ENCODE measurements at places on chromosomes 16 and 17.

DNA sequence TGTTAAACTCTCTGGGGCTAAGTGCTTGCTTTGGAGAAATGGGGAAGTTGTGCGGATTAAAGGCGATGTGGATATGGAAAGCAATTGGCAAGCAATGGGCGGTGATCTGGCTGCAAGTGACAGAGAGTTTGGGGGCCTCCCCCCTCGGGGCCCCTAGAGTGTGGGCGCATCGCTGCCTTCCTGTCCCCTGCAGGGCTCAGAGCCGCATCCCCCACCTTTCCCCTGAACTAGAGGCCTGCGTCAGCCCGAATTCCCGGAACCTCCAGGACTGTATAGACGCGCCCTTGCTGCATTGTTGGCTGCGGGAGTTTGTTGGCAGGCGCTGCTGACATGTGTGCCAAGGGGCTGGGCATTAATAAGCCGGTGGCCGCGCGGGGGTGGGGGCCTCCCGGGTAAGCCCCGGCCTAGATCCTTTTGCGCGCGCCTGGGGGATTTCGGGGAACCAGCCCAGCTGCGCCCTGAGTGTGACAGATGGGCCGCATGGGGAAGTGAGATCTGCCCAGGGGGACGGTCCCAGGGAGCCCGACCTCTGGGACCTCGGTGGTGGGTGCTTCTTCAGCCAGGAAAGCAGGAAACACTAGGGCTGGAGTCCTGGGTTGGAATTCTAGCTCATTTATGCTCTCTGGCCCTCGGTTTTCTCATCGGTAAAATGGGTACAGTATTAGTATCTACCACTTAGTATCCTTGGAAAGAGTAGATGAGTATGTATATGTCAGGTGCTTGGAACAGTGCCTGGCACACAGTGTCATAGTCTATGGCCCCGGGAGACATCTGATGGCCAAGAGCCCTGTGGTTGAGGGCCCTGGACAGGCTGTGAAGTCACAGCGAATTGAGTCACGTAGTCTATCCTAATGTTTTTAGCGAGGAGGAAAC, 1.0 kb downstream of the EEF2K start:
- peak; percentile 46 for DNase-seq

- no peak for DNase-seq
Measured at GRCh38 chr17:46976626-46977270, 2.3 kb downstream of the RPRML start.

DNA sequence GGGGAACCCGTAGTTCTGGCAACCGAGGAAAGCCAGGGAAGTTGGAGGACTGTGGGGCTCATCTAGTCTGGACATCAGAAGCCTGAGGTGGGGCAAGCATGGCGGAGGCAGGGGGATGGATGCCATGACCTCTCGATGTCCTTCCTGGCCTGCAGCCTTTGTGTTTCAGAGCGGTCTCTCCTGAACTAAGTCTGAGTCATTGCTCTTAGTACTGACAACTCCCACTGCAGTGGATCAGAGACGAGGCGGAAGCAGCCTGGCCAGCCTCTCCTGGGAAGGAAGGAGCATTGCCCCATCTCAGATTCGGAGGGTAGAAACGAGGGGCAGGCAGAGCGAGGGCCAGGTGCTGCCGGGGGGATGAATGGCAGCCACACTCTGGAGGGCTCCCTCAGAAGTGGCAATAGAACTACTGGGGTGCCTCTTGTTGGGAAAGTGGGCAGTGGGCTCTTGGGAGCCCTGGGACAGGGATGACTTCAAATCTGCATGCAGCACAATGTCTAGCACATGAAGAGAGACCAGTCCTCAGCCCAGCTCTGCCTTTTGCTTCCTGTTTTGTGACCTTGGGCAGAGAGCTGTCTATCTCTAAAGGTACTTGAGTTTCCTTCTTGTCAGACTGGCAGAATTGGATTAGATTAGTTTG, 3.6 kb upstream of the STAC2 start:
- DNase-seq, result no peak

GRCh38 chr17:48993951-48994350, 3.2 kb upstream of the IGF2BP1 start:
- DNase-seq, result no peak

DNA sequence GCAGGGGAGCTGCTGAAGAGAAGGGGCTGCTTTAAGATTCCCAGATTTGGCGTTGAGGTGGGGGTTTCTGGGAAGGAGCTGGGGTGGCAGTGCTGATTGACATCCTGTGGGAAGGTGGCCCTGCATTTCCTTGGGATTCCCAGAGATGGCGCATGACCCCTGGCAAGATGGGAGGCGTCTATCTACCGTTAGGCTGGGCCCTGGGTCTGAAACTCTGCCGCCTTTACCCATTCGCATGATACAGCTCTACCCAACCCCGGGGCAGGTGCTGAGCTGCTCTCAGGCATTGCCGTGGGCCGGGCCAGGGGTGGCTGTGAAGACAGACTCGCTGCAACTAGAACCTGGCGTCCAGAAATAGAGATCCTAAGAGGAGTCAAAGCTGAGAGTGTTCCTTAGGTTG, 9.9 kb upstream of the MVD start:
- DNase-seq, result no peak

- DNase-seq, result no peak
Measured at GRCh38 chr17:64418506-64419339, 28.1 kb upstream of the PECAM1 start.

DNA sequence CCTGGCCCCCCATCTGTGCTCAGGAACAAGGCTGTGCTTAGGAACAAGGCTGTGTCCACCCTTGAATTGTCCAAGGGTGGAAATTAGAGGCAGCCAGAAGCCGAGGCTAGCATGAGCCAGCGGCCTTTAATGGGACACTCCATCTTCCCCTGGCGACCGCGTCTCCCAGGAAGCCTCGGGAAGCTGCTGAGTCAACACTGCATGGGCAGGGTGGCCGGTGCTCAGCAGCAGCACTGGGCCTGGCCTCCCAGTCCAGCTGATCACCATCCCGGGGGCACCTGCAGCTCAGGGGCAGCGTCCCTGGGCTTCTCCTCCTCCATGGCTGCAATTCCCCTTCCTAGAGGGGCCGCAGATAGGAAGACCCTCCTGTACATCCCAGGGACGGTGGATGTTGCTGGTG, 180.8 kb downstream of the ENGASE start:
- no peak for DNase-seq

DNA sequence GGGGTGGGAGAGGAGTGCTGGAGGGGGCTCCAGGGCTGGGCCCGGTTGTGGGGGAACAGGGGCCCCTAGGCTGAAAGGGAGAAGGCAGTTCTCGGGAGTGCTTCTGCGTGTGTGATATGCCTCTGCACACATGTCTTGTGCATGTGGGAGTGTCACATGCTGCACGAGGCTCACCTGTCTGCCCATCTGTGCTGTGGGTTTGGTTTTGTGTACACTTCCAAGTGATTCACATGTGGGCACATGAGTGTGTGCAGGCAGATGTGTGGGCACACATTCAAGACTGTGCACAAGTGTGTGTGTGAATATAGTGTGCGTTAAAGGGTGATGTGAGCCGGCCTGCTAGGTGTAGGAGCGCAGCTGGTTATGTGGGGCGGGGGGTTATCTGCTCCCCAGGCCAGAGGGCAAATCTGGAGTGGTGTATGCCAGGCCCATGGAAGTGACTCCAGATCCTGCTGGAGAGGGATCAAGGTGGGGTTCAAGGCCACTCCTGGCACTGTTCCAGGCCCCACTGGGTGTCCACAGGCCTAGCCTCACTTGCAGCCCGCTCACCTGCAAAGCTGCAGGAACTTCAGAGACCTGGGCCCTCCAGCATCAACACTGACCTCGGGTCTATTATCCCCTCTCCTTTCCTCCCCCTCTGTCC, 3.8 kb upstream of the BAHCC1 start:
- no peak for DNase-seq

GRCh38 chr17:80910043-80910442, 81.6 kb upstream of the CHMP6 start:
- DNase-seq, result no peak

DNA sequence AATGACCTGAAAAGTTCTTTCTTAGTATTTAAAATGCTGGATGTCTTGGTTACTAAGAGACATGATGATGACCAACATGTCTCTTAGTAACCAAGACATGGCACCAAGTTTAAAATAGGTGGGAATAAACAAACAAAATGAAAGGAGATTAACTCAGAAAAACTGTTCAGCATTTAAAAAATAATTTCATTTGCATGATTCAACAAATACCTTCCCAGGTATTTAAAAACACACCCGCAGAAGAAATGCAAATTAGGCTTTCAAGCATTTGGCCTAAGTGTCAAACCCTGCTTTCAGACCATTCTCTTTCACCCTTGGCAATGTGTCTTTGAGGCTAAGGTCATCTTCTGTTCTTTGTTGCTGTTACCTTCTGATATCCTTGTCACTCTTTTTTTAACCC, 91.4 kb upstream of the CORO6 start:
- DNase-seq, result no peak

GRCh38 chr17:77668518-77668917, 290.0 kb upstream of the TNRC6C start:
- no peak for DNase-seq

GRCh38 chr16:68481636-68482035, 33.3 kb upstream of the SMPD3 start:
- DNase-seq, result no peak

DNA sequence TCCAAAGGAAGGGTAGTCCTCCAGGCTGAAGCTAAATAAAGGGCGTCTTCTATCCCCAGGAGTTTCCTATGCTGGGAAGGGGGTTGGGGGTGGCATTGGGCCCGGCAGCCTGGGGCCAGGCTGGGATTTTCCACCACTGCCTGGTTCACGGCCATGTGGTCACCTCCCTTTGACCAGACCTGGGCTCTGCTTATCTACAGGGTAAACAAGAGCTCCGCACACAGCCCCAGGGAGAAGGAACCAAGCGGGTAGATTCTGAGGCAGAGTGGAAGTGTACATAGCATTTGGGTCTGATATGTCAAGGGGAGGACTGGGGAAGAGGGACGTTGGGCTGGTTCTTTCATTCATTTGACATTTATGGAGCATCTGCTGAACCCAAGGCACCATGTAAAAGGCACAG, 27.2 kb upstream of the TMEM220 start:
- DNase-seq, result no peak

DNA sequence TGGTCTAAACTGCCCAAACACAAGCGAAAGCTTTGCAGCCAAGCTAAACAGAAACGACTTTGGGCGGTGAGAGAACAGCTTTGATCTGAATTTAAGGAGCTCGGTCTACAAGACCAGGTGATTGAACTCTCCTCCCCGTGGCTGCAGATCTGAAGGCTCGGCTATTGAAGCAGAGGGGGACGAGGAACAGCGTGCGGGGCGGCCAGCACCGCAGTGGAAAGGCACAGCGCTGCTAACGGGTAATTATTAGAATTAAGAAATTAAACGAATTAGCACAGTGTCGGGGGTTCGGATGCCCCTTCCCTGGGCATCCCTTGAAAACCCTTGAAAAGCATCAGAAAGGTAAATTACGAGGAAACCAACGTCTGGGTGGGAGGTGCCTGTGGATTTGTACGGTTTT, 431 bp downstream of the TEKT3 start:
- DNase-seq, result no peak

GRCh38 chr16:12460064-12460392, 343.7 kb downstream of the CPPED1 start:
- no peak for DNase-seq

DNA sequence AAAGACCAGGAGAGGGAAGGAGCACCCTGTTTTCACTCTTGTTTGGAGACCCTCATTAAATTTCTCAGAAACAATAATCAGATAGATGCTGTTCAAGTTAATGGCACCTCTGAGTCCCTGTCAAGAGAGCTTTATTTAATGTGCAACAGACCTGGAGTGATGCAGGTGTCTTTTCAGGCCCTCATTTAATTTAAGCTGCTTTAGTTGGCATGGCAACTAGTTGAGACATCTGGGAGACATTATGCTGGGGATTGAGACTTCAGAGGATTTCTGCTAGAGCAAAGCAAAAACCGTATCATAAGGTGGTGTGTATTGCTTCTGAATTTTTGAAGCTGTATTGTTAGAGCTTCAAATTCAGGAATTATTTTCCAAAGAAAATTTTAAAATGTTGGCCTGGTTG, 108.5 kb downstream of the NLK start:
- no peak for DNase-seq

GRCh38 chr16:9500872-9501271, 409.4 kb downstream of the HAPSTR1 start:
- DNase-seq, result no peak

GRCh38 chr17:75765981-75766380, 989 bp upstream of the GALK1 start:
- no peak for DNase-seq

DNA sequence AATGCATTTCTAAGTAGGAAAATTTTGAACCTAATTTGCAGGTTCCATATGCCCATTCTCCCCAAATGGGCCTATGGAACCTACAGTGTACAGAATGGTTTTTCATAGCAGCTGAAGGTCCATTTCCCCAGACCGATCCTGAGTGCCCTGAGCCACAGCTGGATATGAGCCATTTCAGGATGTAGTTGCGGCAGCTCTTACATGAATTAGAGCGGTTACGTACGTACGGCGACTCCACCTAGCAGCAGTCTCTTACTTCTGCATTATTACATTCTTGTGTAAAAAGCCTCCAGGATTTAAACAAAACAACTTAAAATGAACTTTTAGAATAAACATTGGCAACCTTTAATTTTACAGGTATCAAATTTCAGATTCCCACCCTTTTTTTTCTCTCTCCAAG, 225.3 kb downstream of the SNX29 start:
- no peak for DNase-seq

- DNase-seq, result no peak
Measured at GRCh38 chr17:78294776-78295175, 63.3 kb downstream of the TMEM235 start.

- no peak for DNase-seq
Measured at GRCh38 chr16:32116080-32116479, 137.0 kb upstream of the TP53TG3D start.

DNA sequence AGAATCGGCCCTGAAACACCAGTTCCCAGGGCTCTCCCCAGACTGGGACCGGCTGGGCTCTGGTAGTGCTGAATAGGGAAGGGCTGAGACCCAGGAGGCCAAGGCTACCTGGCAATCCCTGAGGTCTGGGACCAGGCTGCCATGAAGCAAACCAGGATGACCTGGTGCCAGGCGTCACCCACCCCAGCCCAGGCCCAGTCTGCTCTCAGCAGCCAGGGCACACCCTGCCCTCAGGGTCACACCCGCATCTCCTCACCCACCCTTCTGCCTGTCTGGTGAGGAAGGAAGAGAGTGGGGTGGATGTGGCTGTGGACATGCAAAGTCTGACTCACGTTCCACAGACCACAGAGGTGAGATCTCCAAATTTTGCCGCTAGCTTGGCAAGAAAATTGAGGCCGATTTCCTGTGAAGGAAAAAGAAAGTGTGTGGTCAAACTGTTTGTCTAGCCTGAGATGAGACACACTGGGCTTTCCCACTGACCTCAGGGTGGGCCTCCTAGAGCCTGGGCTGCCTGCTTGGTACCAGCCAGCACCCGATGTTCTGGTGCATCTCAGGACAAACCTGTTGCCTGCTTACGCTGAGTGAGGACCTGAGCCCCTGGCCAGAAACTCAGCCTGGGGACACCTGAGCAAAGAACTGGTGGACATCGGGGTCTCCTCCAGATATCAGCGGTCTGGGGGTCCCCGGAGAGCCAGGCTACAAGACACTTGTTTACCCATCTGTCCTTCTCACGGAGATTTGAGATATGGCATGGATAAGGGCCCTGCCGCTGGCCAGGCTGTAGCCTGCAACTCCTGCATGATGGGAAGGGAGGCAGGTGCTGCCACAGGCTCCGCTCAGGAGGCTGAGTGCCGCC, 6.3 kb upstream of the RAB37 start:
- no peak for DNase-seq

- no peak for DNase-seq
Measured at GRCh38 chr17:78981010-78981888, 1.5 kb upstream of the LGALS3BP start.

GRCh38 chr16:79484237-79484636, 116.3 kb downstream of the MAF start:
- DNase-seq, result no peak

Measured in stimulated activated CD8-positive, alpha-beta memory T cell treated with anti-CD3 and anti-CD28 coated beads, Interleukin-4, amount 100 ng/mL, for 4 hours (primary cell).